Right cardiac atrium (tissue), 5 donors: ENCODE measurements at places on chromosomes 2 and 18. TPM values are rescaled to one million over a fixed set of nuclear protein-coding genes. Genes with fewer than 3 reads are reported as not detected.

DNA sequence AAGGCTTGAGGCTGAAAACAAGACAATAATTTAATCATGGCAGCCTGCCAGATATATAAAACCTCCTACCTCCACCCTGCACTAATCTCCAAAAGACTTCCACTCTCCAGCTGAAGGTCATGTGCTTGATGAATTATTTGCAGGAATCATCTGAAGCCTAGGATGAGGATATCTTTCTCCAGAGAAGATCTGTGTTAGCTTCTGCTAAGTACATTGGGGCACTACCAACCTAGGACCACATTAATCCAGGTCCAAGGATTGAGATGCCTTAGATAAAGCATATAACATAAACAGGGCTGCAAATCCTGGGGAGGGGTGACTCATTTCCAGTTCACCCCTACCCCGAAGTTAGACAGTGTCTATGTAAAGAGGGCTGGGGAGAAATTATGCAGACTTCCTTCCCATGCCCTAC lies 80.5 kb upstream of the FRZB start:
- DNase-seq, result no peak

DNA sequence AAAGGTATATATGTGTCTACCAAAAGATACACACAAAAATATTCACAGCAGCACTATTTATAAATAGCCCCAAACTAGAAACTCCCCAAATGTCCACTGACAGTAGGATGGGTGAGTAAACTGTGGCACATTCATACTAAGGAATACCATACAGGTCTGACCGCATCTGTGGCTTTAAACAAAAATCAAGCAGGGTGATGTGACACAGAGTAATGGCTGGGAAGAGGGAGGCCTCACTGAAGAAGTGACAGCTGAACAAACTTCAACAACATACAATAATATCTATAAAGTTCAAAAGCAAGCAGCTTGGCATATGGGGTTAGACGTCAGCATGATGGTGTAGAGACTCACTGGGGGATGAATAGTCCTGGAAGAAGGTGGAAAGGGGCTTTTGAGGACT lies 115.1 kb upstream of the PPP1CB start:
- DNase-seq, result no peak

ARHGEF4 gene
- 2.5 TPM for total RNA-seq

DNA sequence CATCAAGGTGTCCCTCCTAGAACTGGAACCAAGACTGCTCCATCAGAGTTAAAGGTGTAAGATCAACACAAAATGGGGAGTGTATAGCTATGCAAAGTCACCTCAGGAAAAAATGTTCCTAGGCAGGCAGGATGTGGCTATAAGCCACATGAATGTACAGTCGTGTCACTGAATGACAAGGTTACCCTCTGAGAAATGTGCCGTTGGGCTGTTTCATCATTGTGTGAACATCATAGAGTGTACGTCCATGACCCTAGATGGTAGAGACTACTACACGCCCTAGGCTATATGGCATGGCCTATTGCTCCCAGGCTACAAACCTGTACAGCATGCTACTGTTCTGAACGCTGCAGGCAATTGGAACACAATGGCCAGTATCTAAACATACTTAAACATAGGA lies 24.5 kb downstream of the TYMS start:
- DNase-seq, result no peak

- no peak for DNase-seq
Measured at GRCh38 chr2:197464175-197464574, 10.8 kb downstream of the COQ10B start.

- DNase-seq, result no peak
Measured at GRCh38 chr2:170180031-170180566, 2.2 kb downstream of the MYO3B start.

- no peak for DNase-seq
Measured at GRCh38 chr2:54040250-54040649, 69.5 kb upstream of the PSME4 start.

- DNase-seq, result no peak
Measured at GRCh38 chr2:236787885-236788284, 218.3 kb downstream of the ACKR3 start.

DES gene
- 10,932 TPM for total RNA-seq

DNA sequence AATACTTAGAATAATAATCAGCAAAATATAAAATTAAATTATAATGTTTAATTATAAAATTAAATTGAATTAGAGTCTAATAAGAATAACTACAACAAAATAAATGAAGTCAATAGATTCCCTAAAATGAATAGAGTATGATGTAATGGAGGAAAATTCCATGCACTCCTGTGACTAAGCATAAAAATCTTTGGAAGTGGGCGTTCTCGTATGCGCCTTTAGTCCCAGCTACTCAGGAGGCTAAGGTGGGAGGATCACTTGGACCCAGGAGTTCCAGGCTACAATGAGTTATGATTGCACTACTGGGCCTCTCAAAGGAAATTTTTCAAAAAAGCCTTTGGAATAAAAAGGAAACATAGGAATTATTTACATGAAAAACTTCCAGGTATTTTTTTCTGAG lies 955.4 kb upstream of the POU3F3 start:
- no peak for DNase-seq

DNA sequence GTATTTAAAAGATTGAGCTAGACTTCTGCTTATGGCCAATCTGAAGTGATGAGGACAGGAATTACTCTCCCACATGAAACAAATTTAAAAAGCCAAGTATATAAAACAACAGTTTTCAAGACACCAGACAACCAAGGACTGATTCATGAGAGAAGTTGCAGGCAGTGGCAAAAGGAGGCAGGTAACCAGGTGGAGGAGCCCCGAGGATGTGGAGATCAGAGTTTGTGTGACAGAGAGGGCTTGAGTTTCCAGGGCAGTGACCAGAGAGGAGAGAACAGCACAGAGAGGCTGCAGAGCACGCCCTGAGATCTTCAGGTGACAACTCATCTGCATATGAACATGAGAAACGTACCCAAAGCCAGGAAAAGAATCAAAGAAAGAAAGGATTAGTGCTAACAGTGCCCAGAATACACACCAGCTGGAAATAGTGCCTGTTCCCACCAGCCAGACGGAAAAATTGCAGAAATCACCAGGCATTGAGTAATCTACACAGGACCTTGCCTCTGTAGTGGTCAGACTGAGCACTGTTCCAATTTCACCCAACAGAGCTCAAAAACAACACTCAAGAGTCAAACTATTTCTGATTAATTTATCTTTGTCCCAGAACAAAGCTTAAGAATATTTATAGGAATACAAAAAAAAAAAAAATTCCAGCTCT lies 173.1 kb downstream of the SEPTIN10 start:
- no peak for DNase-seq

DNA sequence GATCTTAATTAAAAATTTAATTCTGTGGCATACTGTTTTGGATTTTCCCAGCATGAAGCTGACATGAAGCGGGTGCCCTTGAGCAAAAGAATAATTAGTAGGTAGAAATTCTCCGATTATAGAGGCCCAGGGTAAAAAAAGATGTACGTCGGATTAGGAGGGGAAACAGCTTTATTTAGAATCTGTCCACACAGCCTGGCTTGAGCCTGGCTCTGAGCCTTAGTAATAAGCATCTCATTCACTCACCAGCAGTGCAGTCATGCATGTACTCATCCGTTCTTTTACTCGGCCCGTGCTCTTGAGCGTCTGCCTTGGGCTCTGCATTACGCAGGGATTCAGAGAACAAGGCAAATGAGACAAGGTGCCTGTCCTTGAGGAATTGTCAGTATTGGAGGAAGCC lies 219.3 kb downstream of the AGAP1 start:
- no peak for DNase-seq

MEP1B gene
- total RNA-seq, result not detected
